ENCODE measurements at places on chromosomes 12 and 14.

DNA sequence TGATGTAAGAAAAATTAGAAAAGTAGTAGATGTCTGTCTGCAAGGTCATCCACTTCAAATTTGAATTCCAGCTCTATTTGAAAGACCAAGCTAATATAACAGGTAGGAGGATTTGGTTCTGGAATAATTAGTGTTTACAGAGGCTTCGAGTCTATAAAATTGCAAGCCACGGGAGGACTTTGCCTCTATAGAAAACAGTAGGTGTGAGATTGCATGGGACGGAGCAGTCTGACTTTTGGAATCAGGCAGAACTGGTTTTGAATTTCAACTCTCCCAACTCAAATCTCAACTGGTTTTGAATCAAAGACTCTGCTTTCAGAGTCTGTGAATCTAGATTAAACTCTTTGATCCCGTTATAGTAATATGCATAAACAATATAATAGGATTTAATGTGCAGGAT is 82.4 kb downstream of the PIK3C2G start:
- no peak for DNase-seq

- no peak for DNase-seq
Measured at GRCh38 chr12:25384038-25384892, 133.5 kb upstream of the KRAS start.

GRCh38 chr14:74571901-74572725 is 39.9 kb downstream of the LTBP2 start:
- no peak for DNase-seq

DNA sequence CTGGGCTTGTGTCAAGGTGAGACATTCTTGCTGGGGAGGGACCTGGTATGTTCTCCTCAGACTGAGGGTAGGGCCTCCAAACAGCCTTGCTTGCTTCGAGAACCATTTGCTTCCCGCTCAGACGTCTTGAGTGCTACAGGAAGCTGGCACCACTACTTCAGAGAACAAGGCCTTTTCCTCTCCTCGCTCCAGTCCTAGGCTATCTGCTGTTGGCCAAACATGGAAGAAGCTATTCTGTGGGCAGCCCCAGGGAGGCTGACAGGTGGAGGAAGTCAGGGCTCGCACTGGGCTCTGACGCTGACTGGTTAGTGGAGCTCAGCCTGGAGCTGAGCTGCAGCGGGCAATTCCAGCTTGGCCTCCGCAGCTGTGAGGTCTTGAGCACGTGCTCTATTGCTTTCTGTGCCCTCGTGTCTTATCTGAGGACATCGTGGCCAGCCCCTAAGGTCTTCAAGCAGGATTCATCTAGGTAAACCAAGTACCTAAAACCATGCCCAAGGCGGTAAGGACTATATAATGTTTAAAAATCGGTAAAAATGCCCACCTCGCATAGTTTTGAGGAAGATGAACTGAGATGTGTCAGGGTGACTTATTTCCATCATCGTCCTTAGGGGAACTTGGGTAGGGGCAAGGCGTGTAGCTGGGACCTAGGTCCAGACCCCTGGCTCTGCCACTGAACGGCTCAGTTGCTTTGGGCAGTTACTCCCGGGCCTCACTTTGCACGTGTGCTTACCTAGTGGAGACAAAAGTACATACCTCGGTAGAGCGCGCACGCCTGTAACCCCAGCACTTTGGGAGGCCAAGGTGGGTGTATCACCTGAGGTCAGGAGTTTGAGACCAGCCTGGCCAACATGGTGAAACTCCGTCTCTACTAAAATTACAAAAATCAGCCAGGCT is 4.3 kb downstream of the GAPDH start:
- DNase-seq, result no peak

DNA sequence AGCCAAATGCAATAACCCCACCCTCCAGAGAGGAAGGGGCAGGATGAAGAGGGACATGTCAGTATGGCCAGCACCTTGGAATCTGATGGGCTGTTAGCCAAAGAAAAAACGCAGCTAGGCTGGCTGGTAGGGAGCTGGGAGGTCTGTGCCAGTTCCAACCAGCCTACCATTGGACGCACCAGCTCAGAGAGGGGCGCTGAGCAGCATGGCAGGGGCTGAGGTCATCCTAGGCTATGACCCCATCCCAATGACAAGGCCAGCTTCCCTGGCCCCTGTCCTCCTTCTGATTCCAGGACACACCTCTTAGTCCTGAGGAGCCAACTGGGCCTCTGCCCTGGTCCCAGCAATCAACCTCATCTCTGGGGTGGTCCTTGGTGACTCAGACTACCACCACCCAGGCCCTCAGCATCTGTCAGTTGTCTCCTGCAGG is 12.2 kb downstream of the ACTN1 start:
- no peak for DNase-seq

- DNase-seq, result peak; percentile 58
Measured at GRCh38 chr14:23327947-23328744, 6.9 kb downstream of the PABPN1 start.

DNA sequence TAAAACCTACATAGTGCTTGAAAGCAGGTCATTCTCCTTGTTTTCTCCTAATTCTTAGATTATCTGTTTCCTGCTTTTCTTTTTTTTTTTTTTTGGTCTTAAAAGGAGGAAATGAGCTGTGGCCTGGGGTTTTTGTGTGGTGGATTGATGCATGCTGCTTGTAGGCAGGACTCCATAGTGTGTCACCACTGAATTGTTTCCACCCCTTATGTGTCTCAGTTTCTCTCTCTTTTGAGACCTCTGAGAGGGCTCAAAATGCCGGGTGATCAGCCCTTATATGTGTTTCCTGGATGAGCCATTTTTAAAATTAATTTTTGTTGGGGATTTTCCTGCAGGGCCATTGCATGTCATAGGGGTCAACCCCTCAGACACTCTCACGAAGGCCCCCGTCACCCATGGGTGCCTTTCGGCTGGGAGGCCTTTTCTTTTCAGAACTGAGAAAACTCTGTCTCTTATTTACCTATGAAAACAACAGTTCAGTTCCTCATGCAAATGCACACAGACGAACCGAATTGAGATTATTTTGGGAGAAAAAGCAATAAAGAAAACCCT is 32.0 kb upstream of the LRRK2 start:
- DNase-seq, result no peak

DNA sequence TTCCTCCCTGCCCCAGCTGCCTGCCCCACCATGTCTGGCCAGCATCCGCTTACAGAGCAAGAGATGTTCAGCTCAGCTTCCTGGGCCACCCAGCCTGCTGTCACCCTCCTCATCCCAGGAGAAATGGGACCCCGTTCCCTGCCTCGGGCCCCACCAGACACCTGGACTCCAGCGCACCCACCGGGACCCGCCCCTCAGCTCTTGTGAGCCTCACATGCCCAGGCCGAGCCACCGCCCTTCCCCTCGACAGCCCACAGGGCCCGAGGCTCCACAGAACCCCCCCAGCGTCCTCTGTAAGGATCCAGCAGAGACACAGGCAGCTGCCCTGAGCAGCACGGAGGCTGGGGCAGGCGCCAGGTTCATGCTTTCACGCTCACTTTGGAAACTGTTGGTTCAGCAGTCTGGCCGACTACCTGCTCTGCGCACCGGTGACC is 18.4 kb upstream of the C14orf180 start:
- DNase-seq, result no peak

DNA sequence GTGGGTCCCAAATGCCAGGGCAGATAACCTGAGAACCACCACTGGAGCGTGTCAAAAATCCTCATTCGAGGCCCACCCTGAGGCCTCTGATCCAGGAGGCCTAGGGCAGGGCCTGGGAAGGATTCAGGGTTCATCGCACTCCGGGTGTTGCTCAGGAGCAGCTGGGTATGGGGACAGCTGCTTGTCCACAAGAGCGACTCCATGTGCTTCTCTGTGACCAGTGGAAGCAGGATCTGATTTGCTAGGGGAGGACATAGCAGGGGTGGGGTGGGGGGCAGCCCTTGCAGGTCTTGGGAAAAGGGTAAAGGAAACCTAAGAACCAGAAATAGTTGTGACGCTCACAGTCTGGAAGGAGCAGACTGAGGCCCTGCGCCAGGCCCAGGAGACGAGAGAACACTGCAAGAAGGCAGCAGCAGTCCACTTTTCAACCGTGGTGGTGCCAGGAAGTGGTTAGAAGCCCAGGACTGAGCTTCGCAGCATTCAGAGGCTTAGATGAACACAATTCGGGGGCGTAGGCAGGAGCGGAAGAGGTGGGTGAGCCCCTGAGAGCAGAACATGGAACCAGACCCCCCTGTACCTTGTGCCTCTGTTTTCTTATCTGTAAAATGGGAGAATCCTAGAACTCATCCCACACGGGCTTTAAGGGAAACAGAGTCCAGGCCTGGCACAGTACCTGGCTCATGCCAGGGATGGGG is 33.7 kb downstream of the ITPK1 start:
- no peak for DNase-seq

- DNase-seq, result no peak
Measured at GRCh38 chr14:50012644-50013043, 103.7 kb downstream of the VCPKMT start.

GRCh38 chr14:104750056-104750752 is 2.7 kb upstream of the SIVA1 start:
- DNase-seq, result no peak

- no peak for DNase-seq
Measured at GRCh38 chr12:45273717-45274271, 57.9 kb downstream of the ANO6 start.

DNA sequence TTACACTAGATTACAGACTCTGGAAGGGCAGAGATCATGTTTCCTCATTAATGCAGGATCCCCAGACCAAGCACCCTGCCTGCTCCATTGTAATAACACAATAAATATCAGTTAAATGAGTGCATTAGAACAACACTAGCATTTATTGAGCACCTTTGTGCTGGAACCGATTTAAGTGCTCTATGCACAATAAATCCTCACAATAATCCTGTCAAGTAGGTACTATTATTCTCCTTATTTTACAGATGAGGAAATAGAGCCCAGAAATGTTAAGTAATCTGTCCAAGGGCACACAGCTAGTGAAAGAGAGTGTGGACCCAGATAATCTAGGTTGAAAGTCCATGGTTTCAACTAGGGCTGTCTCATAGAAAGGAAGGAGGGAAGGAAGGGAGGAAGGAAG is 69.8 kb downstream of the MAP1LC3B2 start:
- no peak for DNase-seq

GRCh38 chr12:78101946-78102635 is 271.4 kb downstream of the NAV3 start:
- DNase-seq, result no peak

DNA sequence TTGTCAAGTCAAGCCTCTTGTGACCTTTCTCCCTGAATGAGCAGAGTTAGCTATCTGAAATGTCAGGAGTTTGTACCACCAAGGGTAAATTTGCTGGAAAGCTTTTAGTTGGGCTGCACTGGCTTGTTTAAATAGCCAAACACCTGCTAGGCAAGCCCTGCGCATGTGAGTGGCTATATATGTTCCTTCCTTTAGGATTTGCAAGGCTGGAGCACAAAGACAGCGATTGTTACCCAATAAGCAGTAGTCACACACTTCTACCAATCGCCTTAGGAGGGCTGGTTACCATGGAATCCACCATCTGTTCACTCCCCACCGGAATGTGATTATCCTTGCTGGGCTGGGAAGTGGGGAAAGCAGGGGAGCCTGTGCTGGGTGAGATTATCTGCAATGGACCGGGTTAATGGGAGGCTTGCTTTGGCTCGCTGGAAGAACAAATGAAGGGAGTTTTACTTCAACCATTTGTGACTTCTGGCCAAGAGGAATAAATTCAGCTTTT is 102.5 kb downstream of the FGD4 start:
- DNase-seq, result no peak
